ENCODE measurements at places on chromosomes 4 and X.

DNA sequence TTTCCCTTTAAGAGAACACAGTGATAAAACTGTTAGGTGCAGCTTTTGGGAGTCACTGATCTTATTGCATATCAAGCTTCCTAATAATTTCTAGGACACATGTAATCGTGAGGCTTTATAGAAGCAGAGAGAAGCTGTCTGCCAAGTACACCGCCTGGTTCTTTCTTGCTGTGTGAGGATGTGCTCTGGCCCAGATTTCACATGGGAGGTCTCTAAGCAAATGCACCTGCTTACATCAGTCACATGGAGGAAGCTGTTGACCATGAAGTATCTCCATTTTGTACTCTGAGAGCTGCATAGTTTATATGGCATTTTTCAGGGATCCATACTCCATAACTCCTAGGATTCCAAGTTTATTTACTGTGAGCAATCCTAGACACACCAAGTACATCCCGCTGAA is 37.1 kb downstream of the RGS12 start:
- DNase-seq: no peak

GRCh38 chr4:159639671-159640323 is 536.9 kb downstream of the RAPGEF2 start:
- DNase-seq: no peak

GRCh38 chr4:95426455-95426854 is 122.3 kb downstream of the UNC5C start:
- DNase-seq: peak; percentile 28

DNA sequence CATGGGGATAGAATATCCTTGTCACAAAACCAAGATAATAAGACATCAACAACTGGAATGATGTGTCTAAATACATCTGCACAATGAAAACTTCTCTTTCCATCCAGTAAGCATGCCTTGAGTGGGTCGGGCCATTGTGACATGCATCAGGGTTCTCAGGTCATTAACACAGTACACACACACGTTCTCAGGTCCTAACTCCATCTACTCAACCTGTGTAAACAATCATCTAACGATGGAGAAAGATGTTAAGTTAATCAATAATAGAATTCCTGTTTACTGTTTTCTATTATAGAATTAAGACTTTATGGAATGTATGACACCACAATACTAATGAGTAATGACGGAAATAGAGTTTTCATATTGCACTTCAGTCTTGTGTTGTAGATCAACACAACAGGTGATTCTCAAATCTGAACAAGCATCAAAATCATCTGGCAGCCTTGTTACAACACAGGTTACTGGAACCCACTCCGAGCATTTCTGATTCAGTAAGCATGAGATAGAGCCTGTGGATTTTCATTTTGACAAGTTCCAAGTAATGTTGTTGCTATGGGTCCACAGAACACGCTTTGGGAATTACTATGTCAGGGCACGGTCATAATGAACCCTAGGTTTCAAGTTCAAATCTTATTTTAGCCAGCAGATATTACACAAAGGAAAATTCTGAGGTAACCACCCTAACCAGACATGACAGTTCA is 315.8 kb upstream of the TEX13C start:
- no peak for DNase-seq

GRCh38 chrX:150847088-150847487 is 51.4 kb downstream of the CD99L2 start:
- DNase-seq: no peak

DNA sequence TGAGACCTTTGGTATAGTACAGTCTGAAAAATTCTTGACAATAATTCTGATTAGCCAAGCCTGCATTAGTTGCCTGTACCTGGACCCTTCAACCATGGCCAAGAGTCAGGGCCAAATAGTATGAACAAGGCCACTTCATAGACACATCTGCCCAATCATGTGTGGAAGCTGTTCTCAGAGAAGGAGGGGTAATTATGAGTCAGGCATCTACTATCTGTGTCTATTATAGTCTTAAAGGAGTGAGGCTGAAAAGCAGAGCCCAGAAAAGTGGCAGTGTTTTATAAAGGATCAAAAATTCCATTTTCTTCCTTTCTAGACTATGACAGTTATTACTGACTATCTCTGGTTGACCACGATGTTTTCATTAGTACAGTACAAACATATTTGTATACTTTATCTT is 5.0 kb upstream of the ADGRL3 start:
- peak; percentile 49 for DNase-seq

GRCh38 chr4:169761846-169762245 is 4.1 kb upstream of the HPF1 start:
- no peak for DNase-seq

GRCh38 chr4:152050106-152050505 is 289.3 kb upstream of the GATB start:
- DNase-seq: peak; percentile 10

DNA sequence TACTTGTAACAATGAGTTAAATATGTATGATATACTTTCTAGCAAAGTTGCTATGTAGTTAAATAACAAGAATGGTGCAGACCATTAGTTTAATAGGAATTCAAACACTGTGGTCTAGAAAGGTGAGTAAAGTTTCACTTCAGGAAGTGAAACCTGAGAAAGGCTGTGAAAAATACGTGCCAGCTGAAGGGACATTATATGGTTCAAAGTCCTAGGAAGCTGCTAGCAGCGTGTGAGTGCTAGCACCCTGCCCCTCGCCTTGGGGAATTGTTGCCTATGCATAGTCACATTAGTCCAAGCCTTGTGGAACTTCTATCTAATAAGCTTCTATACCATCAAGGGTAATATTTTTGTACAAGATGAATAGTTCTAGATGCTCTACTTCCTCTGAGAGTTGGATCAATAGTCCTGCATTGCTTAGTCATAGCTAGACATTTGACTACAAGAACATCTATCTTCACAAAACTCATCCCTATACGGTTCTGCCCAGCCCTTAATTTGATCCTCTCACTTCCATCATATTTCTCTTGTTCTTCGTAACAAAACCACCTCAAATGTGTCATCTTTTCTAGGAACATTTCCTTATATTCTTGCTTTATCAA is 45.8 kb upstream of the ARSJ start:
- no peak for DNase-seq

GRCh38 chrX:41827886-41828285 is 95.5 kb downstream of the CASK start:
- no peak for DNase-seq

DNA sequence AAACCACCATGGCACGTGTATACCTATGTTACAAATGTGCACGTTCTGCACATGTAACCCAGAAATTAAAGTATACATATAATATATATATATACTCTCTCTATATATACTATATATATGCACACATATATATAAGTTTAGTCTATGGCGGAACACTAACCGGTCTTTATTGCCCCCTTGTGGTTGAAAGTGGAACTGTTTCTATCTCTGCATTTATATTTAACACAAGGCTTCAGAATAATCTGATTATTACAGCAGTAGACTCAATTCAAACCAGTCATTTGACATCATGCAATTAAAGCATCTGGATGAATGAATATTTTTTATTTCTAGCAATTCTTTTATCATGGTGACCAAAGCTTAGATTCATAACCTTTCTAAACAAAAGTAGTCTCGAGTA is 14.6 kb downstream of the RAB9B start:
- DNase-seq: peak; percentile 84

DNA sequence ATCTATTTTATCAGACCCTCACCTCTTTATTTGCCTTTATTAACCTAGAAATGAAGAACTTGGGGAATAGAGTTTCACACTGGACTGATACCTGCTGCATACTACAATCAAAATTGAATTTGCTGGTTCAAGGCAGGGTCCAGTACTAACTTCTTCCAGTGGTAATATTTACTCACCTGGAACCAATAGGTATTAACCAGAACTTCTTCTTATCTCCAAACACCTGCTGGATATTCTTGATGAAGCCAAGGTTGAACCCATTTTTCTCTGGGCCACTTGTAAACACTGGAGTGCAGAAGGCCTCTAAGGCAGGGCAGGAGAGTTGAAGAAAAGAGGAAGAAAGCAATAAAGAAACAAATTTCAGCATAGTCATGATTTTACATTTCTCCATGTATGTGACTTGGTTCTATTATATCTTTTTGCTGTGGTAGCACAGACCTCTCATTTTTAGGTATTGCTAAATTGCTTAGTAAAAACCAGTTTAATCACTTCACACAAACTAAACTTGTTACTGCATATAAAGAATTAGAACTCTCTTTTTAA is 101.1 kb downstream of the ZDHHC15 start:
- peak; percentile 63 for DNase-seq

GRCh38 chr4:45241976-45242375 is 515.6 kb upstream of the GNPDA2 start:
- DNase-seq: no peak

DNA sequence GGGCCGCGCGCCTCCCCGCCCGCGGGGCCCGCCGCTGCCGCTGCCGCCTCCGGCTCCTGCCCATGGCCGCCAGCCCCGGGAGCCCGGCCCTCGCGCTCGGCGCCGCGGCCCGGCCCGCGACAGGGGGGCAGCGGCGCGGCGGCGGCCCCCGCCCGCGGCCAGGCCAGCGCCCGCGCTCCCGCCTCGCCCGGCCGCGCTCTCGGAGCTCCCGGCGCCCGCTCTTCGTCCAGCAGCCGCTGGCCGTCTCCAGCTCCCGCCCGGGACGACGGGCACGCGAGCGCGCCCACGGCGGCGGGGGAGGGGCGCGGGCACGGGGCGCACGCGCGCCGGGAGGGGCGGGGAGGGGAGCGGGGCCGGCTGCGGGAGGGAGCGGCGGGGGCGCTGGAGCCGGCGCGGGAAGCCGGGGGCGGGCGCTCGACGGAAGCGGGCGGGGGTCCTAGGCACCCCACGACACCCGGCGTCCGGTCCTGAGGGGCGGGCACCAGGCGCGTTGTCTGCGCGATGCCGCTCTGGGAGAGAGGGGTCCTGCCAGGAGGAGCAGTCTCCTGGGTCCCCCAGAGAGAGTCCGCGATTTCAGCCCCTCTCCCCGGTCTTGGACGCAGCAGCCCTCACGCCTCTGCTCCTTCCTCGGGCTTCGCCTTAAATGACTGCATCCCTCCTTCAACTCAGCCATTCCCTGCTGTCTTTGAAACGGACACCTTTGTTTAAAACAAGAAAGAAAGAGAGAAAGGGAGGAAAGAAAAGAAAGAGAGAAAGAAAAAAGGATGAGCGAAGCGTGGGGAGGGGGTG is 490 bp upstream of the PDZD4 start:
- DNase-seq: no peak

DNA sequence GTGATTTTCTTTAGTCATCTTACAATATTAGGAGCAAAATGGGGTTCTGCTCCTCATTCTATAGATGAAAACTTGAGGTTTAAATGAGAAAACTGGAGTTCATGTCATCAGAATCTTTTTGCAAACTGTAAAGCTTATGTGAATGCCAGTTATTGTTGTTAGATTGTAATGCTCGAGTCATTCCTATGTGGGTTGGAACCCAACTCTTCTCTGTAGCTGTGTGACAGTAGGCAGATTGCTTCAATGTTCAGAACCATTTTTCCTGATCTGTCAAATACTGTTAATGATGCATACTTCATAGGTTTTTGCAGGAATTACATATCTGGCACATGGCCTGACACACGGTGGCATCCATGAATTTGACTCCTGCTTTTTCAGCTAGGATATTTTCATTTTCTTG is 178.9 kb downstream of the RAPGEF2 start:
- DNase-seq: no peak

- DNase-seq: no peak
These were observed 325.6 kb downstream of the FRMPD4 start for GRCh38 chrX:12463873-12464272.
